ENCODE measurements at places on chromosomes 12 and 14.
A peak's percentile ranks its signal among the peaks of the same experiment; 100 is the strongest.

DNA sequence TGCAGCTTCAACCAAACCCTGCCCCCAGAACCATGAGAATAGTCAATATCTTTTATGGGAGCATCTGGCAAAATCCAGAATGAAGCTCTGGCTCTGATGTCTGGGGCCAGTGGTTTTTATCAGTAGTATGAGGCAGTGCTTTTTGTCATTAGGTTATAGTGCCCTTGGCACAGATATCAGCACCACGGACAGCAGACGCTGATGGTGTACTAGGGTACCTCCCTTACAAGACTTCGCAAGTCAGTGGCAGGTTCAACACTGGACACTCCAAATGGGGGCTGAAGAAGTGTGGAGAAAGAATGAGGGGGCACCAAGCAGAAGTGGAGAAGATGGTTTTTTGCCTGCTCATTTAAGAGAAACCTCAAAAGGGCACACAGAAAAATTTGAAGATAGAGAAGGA, 68.2 kb upstream of the E2F7 start:
- peak; percentile 11 for DNase-seq

DNA sequence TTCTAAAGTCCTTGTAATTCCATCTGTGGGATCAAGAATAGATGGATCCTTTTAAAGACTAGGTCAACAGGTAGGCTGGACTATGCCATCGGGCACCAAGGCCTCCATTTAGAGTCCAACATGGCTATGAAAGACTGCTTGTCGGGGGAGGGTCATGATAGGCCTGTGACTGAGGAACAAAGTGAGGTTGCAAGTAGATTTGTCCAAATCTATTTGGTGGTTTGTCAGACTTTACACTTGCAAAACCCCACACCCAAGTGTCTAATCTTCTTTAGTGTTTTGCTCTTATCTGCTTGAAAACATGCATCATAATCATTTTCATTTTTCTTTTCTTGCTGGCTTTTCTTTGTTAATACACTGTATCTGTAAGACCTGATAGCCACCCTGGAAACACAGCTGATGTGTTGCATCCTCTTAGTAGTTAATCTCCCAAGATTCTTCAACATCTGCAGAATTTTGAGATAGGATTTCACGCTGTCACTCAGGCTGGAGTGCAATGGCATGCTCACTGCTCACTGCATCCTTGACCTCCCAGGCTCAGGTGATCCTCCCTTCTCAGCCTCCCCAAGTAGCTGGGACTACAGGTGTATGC, 50.3 kb downstream of the TDP1 start:
- no peak for DNase-seq

DNA sequence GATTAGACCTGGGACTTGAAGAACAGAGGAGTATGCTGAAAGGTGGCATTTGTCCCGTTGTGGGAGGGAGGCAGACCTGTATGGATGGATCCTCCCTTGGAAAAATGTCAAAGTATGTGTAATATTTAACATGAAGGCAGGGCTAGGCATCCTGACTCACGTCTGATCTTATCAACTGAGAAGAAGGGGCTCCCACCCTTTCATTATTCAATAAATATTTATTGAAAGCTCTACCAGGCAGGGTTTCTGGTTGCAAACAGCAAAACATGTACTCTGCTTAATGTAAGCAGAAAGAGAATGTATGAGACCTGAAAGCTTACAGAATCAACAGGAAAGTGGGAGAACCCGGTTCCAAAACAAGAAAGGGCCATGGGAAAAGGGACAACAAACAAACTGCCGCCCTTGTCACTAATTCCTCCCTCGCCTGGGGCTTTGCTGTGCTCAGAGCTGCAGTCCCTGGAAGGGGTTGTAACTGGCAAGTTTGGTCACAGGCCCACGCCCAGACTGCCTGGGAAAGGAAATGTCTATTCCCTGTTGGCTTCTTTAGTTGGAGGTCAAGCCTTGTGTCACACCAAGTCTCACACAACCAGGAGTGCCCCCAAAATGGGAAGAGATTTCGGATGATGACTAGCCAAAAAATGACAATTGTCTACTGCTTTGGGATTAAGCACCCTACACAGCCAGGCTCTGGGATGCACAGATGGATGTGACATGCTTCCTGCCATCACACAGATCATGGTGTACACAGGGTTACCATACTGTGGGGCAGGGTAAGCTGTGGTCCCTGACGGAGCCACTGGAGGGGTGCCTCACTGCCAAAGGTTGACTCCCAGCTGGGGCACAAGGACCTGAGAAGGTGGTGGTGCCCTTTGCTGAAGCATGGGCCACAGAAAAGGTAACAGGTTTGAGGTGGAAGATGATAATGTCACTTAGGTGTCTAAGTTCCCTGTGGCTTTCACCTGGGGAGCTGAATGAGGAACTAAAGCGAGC, 36.8 kb downstream of the RAB35 start:
- DNase-seq, result no peak

GRCh38 chr14:39266525-39266870, 32.8 kb downstream of the MIA2 start:
- DNase-seq, result peak; percentile 48
